ENCODE measurements at places on chromosomes 5 and 9.

GRCh38 chr5:17184588-17184987, 32.8 kb upstream of the BASP1 start:
- DNase-seq, result no peak

DNA sequence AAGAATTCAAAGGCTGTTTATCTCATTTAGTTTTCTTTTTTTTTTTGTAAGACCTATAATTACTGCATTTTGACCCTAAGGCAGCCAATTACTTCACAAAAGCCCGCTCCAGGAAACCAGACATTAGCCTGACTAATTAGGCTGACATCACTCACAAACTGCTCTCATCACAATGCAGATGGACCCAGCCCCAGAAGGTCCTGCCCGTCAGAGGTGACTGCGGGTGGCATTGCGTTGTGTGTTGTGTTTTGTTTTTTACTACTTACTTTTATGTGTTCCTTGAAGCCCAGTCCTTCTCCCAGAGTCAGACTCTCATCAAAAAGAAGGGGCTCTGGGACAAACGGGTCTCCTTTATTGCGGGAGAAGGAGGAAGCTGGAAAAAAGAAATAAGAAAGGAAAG, 172.2 kb downstream of the HSD17B3 start:
- no peak for DNase-seq

DNA sequence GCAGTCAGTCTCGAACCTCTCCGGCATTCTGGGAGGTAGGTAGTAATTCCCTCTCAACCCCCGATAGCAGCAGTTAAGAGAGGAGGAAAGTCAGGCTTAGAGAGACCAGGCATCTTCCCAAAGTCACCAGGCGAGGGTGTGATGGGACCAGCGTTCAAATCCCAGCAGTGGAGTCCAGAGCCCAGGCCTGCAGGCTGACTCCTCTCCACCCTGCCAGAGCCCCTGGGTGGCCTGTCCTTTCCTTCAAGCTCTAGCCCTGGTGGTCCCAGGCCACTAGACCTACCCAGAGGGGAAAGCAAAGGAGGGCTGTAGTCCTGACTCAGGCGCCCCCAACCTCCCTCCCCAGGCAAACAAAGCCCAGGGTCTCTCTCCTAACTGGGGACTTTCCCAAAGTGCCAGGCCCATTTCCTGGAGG, 4.2 kb upstream of the NR5A1 start:
- peak; percentile 17 for DNase-seq

GRCh38 chr5:65018763-65019162, 250.0 kb downstream of the CWC27 start:
- DNase-seq, result no peak

- DNase-seq, result no peak
These were observed 23.1 kb downstream of the P4HA2 start for GRCh38 chr5:132204371-132205135.

- DNase-seq, result no peak
These were observed 632.7 kb downstream of the TLR4 start for GRCh38 chr9:118336943-118337330.

DNA sequence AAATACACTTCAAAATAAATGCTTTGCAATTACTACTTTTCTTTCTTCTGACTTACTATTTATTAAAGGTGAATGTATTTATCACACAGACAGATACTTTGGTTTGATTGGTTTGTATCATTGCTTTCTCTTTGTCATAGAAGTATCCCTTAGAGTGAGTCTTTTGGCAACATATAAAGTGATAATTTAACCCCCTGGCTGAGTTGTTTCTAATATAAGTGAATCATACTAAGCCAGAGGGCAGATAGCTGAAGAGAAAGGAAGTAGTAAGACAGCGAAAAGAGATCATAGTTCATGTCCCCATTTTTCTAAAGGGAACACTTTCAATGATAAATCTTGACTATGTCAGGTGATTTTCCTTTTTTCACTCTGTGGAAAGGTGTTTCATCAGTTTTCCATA, 38.6 kb downstream of the CAMK4 start:
- DNase-seq, result no peak

- DNase-seq, result no peak
These were observed 9.4 kb downstream of the ANKS6 start for GRCh38 chr9:98786750-98787510.

GRCh38 chr5:107869438-107870115, 198.8 kb upstream of the EFNA5 start:
- peak; percentile 74 for DNase-seq

- DNase-seq, result no peak
These were observed 118.1 kb downstream of the ADAMTS2 start for GRCh38 chr5:179227229-179227579.

- no peak for DNase-seq
These were observed 18.6 kb upstream of the SLC6A19 start for GRCh38 chr5:1182633-1183423.

DNA sequence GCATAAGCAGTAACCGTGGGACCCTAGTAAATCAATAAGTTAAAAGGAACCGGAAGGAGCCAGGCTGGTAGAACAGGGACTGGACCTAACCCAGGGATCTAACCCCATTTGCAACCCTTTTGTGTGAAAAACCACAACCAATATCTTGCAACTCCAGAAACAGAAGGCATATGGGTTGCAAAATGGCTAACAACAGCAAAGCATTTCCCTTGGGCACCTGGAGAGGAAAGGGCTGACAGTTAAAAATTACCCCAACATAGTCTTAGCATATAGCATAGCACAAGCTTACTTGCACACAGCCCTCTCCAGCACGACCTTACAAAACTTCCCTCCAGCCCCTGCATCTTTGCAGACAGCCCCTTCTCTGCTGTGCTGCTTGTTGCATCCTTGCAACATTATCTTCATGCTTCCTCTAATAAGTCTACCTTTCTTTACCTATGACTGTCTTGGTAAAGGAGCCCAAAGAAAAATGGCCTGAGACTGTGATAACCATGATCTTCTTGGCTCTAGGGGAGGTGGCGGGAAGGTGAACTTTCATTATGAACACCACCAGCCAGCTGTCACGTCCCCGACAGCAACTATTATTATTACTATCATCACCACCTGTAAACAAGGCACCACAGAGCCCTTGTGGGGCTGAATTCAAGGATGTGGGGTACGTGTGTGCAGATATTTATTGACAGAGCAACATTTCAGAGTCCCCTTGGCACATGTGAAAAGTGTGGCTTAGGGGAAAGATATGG, 49.8 kb downstream of the PRRC1 start:
- no peak for DNase-seq

DNA sequence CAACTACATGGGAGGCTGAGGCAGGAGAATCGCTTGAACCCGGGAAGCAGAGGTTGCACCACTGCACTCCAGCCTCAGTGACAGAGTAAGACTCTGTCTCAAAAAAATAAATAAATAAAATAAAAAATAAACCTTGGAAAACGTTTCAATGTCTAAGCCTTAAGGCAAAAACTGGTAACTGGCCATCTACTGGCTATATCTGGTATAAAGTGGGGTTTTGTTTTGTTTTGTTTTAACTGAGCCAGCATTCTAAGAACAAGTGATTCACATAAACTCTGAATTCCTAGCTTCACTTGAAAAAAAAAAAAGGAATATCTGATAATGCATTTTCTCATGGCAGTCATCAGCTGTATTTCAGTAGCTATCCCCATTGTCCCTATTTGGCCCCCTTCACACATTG, 126.1 kb upstream of the EFNA5 start:
- no peak for DNase-seq

DNA sequence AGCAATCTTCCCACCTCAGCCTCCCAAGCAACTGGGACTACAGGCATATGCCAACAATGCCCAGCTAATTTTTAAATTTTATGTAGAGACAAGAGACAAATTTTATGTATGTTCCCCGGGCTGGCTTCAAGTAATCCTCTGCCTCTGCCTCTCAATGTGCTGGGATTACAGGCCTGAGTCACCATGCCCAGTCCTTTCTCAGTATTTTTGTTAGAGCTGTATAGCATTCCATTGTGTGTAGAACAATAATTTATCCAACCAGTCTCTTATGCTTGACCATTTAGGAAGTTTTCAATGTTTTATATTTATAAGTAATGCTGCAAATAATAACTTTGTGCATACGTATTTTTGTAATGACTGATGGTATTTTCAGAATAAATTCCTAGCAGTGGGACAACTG, 38.9 kb upstream of the CTXN3 start:
- no peak for DNase-seq

GRCh38 chr9:72203205-72203803, 54.1 kb downstream of the GDA start:
- DNase-seq, result peak; percentile 51

- DNase-seq, result no peak
These were observed 37.2 kb downstream of the DCAF12 start for GRCh38 chr9:34089311-34089710.

- no peak for DNase-seq
These were observed 16.4 kb upstream of the ADAMTSL1 start for GRCh38 chr9:18457510-18457909.

- peak; percentile 47 for DNase-seq
These were observed 54.4 kb downstream of the ARSB start for GRCh38 chr5:78930721-78931120.

GRCh38 chr9:127423476-127423933, 677 bp upstream of the ZNF79 start:
- peak; percentile 44 for DNase-seq

DNA sequence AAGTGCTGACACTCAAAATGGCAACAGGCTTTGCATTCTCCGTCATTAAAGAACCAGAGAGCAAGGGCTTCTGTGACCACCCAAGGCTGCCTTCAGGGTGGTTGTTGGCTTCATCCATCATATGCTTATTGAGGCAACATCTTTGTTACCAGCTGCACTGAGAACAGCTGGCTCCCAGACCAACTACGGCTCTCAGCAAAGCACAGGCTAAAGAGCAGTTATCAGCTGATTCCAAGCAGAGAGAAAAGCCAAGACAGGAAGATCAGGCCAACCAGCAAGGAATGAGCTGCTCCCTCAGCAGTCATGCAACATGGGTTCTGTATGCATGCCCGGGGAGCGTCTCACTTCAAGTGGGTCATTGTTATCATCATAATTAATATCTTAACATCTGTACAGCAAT, 358.9 kb downstream of the ACTL7B start:
- peak; percentile 25 for DNase-seq

DNA sequence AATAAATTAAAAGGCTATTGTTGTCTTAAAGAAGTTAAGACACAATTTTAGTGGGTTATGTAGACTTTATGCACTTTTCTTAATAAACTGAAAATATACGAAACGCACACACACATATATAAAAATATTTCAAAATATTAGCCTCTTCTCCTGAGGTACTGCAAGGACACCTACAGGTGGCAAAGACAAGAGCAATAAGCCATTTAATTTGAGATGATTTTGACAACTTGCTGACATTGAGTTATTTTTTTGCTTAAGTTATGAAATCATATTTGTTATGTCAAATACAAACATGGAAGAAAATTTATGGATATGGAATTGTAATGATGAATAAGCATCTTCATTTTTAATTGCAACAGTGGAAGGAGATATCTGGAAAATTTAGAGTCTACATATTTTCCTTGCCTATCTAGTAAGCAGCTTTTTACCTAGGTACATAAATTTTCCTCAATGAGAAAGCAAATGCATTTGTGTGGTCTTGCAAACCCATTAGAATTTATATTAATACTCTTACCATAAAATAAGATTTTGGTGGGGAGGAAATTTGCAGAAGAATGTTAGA, 301.6 kb downstream of the ISL1 start:
- no peak for DNase-seq

- DNase-seq, result no peak
These were observed 96.7 kb upstream of the CLINT1 start for GRCh38 chr5:157955541-157956172.

GRCh38 chr9:72334658-72335337, 30.2 kb downstream of the ZFAND5 start:
- no peak for DNase-seq

DNA sequence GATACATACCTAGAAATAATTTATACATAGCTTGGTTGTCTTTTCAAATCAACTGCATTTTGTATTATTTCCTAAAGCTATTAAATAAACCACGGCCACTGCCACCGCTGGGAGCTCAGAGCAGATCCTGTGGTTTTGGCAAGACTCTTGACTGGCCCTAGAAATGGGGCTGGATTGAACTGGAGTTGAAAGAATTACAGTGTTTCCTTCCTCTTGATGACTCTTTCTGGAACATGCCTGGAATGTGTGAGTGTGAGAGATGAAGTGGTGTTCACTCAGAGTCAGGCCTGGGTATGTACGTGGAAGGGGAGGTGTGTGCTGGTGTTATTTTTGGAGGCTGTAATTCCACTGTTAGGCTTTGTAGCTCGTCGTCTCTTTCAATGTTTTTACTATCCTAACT, 45.9 kb downstream of the TEK start:
- peak; percentile 93 for DNase-seq

DNA sequence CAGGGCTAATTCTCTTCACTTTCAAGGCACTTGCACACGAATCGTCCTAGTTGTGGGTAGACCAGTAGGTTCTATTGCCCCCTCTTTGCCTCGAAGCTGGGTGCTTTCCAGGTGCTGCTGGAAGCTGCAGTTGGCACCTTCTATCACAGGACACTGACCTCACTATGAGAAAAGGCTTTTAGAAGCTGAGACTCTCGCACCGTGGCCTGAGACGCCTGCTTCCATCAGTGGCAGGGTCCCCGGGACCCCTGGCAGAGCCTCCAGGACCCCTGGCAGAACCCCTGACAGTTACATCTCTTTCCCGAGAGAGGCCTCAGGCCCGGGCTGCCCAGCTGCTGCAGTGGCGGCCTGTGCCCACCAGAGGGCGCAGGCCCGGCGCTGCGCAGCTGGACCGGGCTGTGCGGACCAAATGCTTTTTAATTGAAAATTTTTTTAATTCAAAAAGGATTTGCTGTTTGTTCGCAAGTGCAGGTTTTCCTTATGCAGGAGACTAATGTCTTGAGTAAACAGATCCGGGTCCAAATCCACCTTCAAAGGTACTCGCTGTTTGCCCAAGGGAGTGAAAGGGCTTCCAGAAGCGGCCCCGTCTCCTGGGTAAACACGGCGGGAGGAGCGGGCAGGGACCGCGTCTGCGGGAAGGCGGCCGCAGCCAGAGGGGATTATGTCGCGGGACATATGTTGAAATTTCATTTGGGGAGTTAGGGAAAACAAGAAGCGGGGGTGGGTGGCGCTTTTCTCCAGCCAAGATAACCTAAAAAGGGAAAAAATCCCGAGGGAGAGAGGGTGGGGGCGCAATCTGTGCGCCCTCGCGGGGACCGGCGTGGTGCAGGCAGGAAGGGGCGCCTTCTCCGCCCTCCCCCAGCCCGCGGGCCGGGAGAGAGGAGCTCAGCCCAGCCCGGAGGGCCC, 114.5 kb upstream of the LMX1B start:
- peak; percentile 69 for DNase-seq

DNA sequence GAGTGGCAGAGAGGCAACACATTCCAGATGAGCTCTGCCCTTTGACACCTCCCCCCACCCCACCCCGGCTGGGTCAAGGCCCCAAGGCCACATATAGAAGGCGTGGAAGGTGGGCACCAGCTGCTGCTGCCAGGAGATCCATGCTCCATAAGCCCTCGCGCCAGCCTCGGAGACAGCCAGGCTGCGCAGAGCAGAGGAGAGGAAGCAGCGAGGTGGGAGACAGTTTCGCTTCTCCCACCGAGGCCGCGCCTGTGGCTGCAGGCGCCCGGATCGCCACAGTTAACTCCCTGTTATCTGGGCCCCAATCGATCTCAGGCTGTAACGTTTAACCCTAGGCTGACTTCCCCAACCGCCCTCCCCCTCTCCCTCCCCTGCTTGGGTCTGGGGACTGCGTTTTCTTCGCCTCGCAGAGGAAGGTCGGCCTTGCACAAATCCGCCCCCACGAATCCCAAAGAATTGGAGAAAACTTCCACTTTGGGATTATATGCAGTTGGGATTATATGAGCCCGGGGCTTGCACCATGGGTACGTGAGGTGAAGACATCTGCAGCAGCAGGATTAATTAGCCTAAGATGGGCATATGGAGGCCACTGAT, 1.1 kb upstream of the CXXC5 start:
- DNase-seq, result no peak
